Activated CD4-positive, alpha-beta T cell treated with anti-CD3 and anti-CD28 coated beads, Interleukin-2, amount 10 ng/mL, durations not matched to agents 24 days and 14 days (primary cell): ENCODE measurements at places on chromosomes 7 and 10. TPM values are rescaled to one million over a fixed set of nuclear protein-coding genes. Genes with fewer than 3 reads are reported as not detected.

DNA sequence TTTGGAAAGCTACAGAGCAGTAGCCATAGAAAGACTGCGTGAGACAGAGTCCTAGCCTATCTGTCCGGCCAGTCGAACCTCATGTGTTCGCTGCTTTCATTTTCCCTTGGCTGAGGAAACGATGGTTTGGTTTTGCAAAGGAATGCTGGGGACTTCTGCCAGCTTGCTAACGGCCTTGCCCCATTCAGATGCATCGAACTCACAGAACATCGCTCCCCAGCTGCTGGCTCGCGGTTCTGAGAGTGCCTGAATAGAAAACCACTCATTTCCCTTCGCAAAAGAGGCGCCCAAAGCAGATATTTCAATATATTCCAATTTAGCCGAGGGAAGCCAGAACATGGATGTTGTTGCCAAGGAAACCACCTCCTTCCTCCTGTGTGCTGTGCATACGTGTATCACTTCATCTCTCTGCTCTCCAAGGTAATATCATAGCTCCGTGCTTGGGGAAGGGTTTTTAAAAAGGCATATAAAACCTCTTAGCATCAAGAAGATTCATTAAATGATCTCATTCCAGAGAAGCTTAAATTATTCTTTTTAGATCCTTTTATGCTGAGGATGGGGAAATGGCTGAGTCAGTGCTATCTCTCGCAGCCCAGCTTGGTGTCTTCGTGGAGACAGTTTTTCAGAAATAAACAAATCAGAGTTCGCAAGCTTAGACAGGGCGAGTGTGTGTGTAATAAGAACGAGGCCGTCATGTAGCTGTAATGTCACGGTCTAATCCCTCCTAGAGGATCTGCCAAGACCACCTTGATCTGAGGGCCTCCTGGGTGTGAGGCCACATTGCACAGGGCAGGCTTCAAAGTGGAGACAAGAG is 215.2 kb downstream of the RPS24 start:
- no peak for DNase-seq

- no peak for DNase-seq
These were observed 97.8 kb downstream of the AUTS2 start for GRCh38 chr7:69696054-69696591.

DNA sequence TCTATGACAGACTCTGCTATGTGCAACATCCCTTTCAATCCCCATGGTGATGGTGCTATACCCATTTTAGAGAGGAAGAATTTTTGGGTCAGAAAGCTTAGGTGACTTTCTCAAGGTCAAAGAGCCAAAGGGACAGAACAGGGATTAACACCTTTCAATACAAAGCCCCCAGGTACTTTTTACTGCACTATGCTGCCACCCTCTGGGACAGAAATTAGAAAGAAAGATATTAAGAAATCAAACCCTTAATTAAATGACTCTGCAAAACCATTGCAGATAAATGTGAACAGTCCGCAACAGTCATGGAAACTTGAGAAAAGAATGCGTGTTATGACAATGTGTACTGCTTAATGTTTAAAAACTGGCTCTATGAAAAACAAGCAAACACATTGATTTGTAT is 673.7 kb downstream of the MAGI2 start:
- DNase-seq: no peak

DNA sequence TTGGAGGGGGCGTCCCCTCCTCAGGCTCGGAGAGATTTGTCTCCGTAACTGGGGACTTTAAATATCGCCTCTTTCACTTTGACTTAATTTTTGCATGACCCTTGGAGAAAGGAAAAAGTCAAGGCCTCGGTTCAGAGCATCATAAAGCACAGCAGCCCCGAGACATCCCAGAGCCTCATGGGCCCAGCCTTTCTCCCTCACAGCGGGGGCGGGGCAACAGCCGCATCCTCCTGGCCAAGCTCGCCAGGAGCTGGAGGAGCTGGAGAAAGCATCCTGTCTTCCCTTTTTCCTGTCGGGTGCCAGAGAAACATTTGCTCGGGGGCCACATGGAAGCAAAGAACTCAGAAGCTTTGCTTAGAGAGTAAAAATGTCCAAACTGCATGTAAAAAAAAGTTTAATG is 43.6 kb upstream of the DPYSL4 start:
- DNase-seq: no peak

- no peak for DNase-seq
These were observed 28.7 kb upstream of the CD36 start for GRCh38 chr7:80609751-80610150.

- DNase-seq: no peak
These were observed 37.4 kb downstream of the DNAJC9 start for GRCh38 chr10:73209705-73210104.

DNA sequence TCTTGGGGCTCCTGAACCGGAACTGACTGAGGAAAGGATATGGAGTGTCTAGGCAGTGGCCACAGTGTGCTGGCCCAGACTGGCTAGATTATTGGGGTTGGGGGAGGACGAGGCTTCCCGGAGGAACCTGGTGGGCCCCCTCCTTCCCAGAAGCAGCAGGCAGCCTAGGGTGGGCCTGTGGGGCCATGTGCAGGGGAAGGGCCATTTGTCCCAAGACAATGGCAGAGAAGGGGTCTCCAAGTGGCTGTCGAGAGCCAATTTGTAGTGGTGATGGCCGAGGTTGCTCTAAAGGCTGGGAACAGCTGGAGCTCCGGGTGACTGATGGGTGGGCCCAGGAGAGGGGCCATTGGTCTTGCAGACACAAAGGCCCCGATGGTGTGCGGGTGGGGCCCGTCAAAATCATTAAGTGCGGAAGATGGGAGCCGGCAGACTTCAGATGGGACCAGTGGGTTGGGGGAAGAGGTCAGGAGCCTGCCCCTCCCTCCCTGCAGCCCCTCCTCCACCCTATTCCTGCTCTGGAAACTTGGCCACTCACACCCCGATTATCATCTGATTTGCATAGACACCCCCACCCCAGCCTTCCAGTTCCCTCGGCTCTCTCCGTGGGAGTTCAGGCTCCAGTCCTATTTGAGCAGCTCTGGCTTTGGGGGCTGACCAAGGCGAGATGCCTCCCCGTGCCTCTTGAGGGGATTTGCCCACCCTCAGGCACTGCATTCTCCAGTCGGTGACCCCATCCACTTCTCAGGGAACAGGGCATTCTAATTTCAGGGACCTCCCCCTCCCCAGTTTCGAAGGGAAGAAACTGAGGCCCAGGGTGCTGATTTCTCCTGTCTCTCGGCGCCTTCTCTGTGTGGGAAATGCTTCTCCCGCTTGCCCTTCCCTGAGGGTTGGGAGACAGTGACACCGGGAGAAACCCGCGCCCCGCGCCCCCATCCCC is 36.0 kb upstream of the PAX2 start:
- DNase-seq: no peak

- peak; percentile 64 for DNase-seq
These were observed 101.0 kb downstream of the HERPUD2 start for GRCh38 chr7:35593899-35594298.

DNA sequence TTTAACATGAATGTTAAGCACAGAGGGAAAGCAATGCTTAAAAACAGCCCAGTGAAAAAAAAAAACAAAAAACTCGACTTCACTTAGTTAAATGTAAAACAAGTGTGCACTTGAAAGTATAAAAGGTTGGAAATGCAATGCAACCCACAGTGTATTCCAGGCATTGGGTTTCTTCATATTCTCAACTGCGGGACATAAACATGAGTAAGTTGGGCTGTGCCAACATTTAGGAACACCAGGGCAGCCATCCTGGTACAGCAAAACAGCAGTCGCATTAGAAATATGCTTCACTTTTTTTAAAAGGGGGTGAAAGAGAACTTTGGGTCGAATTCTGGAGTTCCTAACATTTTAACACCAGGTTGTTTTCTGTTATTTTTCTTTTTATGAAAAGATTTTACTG is 937 bp downstream of the STEAP1 start:
- DNase-seq: no peak

GRM3 gene
- not detected in 2 replicates for total RNA-seq

DNA sequence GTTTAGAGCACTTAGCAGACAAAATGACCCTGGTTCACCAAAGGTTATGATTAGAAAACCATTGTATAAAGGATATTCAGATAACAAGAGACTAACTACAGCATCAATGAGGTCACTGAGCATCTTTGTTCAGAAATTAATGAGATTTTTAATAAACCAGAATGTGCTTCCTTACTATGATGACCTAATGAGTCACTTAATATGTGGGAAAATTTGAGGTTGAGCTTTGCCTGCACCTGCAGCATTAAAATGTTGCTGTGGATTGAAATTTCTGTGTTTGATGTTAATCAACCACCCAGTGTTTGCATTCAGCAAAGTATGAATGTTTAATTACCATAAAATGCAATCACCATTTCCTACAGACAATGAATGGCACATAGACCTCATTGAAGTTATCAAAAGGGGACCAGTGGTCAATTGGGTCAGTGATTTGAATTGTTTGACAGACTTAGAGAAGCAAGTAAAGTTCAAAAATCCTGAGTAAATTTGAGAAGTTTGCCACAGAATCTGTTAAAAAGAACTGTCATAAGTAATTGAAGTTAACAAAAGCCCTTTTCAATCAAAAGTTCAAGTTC is 45.8 kb downstream of the EXOC6 start:
- DNase-seq: no peak

DNA sequence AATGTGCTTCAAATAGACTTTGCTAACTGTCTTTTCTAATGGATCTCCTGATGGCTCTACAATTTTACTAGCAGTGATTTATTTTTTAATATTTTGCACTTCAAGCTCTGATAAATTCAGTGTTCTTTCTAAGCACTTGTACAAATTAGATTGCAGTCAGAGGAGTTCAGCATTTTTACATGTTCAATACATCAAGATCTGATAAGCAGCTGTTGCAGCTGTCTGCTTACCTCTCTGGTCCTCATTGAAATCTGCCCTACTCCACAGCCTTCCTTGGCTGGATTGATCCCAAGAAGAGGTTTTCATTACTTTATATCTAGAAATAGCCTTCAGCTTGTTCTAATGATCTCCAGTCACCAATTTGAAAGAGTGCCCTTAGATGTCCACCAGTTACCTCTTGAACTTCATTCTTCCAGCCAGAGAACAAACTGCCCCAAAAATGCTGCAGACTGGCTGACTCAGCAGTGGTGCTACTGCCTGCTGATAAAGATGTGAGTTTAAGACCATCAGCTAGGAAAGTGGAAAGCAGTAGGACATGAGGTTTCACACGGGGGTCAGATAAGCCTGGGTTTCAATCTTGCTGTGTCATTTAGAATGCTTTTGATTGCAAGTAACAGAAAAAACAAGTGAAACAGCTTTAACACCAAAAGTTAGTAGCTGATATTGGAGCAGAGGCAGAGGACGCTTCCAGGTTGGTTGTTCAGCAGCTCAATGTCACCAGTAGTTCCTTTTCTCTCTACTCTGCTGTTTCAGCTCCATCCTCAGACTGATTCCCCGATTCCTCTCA is 350.9 kb upstream of the NPVF start:
- no peak for DNase-seq

UNCX gene
- not detected in 2 replicates for total RNA-seq

GRCh38 chr7:33743594-33743993 is 161.7 kb upstream of the BMPER start:
- DNase-seq: no peak

GRCh38 chr7:16189026-16189715 is 232.2 kb downstream of the CRPPA start:
- DNase-seq: no peak

DNA sequence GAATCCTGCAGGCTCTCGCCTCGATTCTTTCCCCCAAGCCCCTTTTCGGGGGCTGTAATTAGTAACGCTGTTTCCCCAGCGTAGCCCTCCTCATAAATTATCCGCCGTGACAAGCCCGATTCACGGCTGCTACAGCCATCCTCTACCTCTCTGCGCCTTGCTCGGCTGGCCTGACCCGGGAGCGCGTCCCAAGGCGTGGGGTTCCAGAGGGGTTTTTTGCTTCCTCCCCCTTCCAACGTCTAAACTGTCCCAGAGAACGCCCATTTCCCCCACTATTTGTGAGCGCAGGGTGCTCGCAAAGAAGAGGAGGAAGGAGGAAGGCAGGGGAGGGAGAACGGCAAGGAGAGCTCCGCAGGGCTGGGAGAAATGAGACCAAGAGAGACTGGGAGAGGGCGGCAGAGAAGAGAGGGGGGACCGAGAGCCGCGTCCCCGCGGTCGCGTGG is 880 bp downstream of the HOXA5 start:
- DNase-seq: no peak

DNA sequence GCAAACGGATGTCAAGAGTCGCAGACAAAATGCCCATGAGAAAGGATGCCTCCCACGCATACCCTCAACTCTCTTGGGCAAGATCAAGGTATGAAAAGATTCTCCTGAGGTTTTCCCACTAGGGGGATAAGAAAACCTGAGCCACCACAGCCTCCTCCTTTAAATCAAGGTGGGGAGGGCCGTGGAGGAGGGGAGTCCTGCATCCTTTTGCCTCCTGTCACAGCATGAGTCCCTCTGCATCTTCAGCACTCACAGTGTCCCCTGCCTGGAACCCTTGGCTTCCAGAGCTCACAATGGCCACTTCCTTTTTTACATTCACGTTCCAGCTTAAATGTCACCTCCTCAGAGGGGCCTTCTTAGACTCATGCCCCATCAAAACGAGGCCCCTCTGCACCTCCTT is 207.6 kb downstream of the GLI3 start:
- DNase-seq: no peak

THSD7A gene
- not detected in 2 replicates for total RNA-seq

- no peak for DNase-seq
These were observed 23.2 kb upstream of the PIP4K2A start for GRCh38 chr10:22737587-22737986.

DNA sequence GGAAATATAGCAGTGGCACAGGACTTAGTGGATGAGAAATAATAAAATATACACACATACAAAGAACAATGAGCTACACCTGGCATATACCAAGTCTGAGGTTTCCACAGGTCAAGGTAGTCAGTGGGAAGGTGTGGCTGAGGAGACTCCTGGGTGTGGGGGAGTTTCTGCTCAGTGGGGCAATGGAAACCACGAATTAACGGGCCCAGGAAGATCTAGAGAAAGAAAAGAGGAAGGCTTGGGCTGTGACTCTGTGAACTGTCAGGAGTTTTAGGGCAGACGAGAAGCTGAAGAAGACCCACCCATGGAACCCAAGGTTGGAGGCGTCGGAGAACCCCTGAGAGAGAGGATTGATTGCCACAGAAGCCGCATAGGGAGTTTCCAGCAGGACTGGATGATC is 196.5 kb downstream of the HERPUD2 start:
- no peak for DNase-seq

ST8SIA6 gene
- not detected in 2 replicates for total RNA-seq

- no peak for DNase-seq
These were observed 885.7 kb upstream of the CELF2 start for GRCh38 chr10:10132009-10132408.

DNA sequence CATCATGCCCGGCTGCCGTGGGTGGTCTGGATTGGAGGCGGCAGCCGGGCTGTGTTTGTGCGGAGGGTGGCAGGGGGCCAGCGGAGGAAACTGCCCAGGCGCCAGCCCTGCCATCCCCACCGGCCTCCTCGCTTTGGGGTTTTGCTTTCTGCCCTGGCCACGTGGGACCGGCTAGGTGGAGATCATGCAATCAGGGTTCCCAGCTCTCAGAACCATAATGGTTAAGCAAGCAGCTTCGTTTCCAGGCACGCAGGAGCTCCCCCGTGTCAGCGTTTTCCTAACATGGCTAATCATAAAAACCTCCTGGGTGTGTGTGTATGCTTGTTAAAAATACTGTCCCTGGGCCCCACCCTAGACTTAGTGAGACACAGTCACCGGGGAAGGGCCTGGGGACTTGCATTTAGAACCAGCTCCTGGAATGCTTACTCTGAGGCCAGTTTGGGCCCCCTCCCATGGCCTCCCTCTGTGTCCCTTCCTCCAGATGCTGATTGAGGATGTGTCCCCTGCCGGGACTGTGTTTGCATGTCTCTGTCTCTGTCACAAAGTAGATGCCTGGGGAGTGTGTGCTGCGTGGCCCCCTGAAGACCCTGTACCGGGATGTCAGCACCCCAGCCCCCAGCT is 119.3 kb downstream of the CUX1 start:
- DNase-seq: no peak

KLHDC10 gene
- 14.4 and 16.8 TPM in 2 replicates for total RNA-seq

ZNF789 gene
- 22.6 and 23.6 TPM in 2 replicates for total RNA-seq

GRCh38 chr10:133082685-133083421 is 4.9 kb upstream of the ADGRA1 start:
- no peak for DNase-seq
